ENCODE measurements at places on chromosomes 12 and 14.

DNA sequence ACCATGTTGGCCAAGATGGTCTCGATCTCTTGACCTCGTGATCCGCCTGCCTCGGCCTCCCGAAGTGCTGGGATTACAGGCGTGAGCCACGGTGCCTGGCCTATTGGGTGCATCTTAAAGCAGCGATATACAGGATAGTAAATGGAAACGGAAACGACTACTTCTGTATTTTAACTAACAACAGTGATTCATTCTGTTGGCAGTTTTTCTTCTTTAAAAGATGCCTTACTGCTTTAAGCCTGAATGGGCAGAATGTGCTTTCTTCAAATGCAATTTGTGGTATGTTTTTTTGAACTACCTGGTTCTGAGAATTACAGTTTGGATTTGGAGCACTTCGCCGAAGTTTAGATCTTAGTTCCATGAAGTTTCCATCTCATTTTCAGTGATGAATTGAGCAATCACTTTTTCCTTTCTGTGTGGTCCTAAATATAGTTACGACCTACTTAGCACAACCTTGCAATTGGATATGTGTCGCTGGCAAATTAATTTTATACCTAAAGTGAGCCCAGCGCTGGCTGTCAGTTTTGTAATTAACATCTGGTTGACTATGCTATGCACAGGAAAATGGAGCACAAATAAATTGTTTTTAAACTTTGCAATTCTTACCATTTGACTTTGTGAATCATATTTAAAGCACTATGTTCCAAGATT, 53.6 kb upstream of the EIF5 start:
- no peak for DNase-seq

- no peak for DNase-seq
Measured at GRCh38 chr12:30746190-30746589, 8.6 kb downstream of the CAPRIN2 start.

DNA sequence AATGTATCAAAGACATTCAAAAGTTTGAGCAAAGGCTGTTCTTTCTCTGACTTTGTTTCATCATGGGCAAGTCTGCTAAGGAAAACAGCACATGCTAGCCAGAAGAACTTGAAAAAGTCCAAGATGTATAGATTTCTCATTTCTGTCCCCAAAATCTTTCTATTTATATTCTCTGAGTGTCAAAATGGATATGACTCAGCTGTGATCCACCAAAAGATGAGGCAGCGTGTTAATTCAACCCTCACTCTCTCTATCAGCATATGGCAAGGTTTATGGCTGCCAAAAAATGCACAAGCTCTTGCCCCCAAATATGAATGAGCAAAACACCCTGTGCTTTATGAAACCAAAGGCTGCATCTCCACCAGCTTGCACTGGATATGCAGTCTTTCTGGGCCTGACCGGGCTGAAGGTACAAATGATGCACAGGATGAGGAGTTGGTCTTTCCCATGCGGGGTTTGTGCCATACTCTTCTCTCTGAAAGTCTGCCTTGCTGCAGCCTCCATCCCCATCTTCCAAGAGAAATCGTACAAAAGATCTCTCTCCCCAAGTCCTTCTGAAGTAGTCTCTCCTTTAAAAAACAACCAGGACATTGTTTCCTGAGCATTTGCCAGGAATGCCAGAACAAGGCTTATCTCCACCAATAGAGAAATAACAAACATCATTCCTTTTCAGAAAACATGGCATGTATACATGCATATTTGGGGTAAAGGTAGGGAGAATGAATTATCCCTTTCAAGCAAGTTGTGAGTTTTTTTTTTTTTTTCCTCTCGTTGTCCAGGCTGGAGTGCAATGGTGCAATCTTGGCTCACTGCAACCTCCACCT, 203.4 kb downstream of the TMX1 start:
- DNase-seq, result no peak

DNA sequence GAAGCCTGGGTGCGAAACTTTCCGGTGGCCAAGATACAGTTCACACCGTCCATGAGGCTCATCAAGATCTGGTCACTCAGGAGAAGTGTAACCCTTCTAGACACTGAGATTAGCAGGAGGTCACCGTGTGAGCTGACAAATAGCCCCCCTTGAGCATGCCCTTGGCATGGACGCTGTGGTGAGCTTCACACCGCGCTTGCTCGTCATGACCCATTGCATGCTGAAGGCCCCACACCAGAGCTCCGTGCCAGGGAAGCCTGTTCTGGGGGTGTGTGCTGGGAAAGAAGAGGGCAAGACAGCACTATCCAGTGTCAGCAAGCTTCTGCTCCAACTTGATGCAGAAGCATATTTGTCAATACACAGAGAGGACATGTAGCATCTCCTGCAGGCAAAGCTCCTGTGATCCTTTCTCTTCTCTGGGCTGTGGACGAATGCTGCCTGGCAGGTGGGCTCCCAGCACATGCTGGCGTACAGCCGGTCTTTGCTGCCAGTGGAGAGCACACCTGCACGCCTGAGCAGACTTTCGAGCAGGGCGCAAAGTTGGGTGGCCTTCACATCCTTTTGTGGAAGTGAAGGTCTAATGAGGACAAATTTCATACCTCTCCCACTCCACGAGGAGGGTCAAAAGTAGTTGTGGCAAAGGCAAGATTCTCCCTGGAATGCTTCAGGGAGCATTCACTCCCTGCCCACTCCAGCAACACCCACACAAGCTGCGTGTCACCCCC, 126.9 kb upstream of the FKBP4 start:
- DNase-seq, result no peak

- DNase-seq, result no peak
Measured at GRCh38 chr14:88248606-88249005, 74.5 kb downstream of the KCNK10 start.

DNA sequence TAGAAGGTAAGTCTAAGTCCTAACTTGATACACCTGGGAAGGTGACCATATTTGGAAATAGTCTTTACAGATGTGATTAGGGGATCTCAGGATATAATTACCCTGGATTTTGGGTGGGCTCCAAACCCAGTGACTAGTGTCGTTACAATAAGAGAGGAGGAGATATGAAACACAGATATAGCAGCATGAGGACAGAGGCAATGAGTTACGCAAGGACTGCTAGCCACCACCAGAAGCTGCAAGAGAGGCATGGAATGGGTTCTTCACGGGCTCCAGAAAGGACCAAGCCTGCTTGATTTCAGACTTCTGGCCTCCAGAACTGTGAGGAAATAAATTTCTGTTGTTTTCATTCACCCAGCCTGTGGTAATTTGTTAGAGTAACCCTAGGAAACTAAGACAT, 28.6 kb downstream of the FGFR1OP2 start:
- DNase-seq, result no peak

DNA sequence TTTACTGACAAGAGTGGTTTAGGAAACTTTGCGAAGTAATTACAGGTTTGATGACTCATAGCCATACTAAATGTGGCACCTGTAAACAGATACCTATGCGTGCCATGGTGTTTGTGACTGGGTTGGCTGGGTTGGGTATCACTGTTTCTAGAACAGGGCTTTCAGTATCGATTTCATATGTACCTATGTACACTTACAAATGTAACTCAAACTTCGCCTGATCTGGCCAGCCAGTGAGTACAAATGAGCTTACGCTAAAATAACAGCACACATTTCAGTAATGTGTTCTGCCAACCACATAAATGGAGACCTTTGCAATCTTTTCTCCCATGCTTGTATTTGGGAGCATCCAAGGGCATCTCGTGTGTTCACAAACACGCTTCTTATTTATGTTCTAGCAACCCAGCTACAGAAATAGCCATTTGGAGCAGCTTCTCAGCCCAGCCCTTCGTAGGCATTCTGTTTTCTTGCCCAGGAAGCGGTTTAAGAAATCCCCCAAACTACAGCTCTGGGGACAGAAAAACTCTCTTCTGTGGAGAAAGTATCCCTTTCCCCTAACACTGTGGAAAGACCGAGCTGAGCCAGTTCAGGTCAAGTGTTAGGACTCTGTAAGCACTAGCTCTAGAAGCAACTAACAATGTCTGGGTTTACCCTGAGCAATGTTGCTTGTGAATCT, 42.3 kb upstream of the MDM1 start:
- DNase-seq, result no peak

GRCh38 chr12:44640427-44641190, 235.5 kb downstream of the NELL2 start:
- no peak for DNase-seq

Data from hypothalamus (tissue), 51 donors.